Activated CD4-positive, CD25-positive, alpha-beta regulatory T cell treated with anti-CD3 and anti-CD28 coated beads, Interleukin-2, amount 50 U/mL, for 16 hours (primary cell): ENCODE measurements at places on chromosomes 2 and 18.

- DNase-seq: no peak
Observed at GRCh38 chr2:38444247-38444646, 67.2 kb upstream of the ATL2 start.

GRCh38 chr2:1249897-1250687, 163.2 kb upstream of the TPO start:
- no peak for DNase-seq

DNA sequence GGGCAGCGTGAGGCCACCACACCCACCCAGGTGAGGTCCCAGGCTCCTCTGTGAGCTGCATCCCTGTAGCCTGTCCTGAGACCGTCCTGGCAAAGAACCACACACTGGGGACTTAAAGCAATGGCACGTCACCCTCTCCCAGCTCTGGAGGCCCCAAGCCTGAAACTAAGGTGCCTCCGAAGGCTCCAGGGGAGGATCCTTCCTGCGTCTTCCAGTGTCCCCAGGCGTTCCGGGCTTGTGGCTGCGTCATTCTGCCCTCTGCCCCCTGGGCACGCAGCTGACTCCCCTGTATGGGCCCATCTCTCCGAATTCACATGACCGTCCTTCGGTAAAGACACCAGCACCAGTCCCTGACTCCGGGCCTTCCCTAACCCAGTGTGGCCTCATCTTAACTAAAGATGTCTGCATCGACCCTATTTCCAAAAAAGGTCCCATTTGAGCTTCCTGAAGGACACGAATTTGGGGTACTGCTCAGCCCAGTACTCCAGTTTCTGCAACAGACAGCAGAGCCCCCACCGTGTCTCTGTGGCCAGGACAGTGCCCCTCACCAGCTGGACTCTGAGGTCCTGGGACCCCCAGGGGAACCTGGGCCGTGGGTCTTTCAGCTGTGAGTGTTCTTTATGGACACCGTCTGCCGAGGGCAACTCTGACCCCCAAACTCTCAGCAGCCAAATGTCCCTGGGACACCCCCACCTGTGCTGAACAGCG, 75.2 kb upstream of the CTDP1 start:
- DNase-seq: no peak

- no peak for DNase-seq
Observed at GRCh38 chr2:44443517-44443916, 81.8 kb downstream of the CAMKMT start.

DNA sequence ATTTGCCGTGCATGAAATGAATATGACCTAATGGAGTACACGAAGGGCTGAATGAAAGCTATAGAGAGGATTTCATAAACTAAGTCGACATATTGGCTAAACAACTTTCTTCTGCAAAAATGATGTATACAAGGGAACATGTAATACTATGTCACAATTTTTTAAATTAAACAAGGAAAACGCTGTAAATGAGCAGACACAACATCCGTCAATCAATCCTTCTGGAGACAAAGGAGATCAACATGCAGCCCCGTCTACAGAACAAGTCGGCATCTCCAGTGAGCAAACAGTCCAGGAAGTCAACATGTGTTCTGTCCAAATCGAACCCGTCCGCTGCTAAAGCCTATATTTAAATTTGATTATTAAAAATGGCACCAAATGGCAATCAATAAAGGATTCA, 180.8 kb downstream of the TCF4 start:
- DNase-seq: no peak

GRCh38 chr18:51619283-51619682, 421.8 kb upstream of the MEX3C start:
- no peak for DNase-seq

DNA sequence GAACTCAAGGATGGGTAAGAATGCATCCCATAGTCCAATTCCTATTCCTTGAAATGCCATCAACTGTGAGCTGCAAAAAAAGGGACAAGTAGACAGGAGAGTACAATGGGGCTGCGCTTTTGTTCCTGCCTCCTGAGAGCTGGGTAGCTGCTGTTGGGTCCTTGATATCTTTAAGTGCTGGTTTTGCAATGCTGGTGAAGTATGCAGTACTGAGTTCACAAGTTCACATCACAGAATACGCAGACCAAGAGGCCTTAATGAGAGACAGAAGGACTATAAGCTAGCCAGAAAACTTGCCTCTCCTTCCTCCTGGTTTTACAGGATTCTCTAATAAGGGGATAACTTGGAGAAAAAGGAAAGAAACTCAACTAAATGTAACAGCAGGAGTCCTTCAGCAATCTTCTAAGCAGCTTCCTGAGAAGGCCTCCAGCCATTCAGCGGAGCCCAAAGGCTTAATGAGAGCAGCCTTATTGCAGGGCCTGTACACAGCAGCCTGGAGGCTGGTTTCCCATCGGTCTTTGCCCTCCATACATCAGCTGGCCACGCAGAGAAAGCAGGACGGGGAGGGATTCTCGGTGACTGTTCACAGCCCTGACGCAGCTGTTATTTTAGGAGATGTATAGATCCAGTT, 293.1 kb downstream of the CDCA7 start:
- DNase-seq: no peak

GRCh38 chr2:181312515-181312927, 144.7 kb upstream of the ITGA4 start:
- no peak for DNase-seq

- no peak for DNase-seq
Observed at GRCh38 chr18:61308004-61308403, 25.2 kb upstream of the CDH20 start.

DNA sequence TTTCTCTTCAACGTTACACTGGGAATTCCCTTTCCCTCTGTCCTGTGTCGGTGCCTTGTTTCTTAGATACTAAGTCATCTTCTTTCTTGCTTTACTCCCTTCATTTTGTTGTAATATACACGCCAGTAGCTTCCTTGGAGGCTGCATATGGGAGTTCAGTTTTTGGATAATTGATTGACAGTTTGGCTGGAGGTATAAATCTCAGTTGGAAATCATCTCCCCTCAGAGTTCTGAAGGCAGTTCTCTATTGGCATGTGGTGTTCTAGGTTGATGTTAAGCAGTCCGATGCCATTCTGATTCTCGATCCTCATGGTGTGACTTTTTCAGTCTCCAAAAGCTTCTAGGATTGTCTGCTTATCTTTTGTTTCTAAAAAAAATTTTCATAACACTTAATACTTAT, 152.5 kb upstream of the GLI2 start:
- no peak for DNase-seq
